ENCODE measurements at places on chromosomes 6 and 20. TPM values are rescaled to one million over a fixed set of nuclear protein-coding genes. Genes with fewer than 3 reads are reported as not detected.

The SAMD5 gene
- 0.62 TPM for total RNA-seq

The MICB gene
- 7.0 TPM for total RNA-seq

The NXT1 gene
- total RNA-seq: 53.2 TPM

The BMP2 gene
- total RNA-seq: 0.29 TPM

The CLIC5 gene
- total RNA-seq: not detected

The KHDC1L gene
- not detected for total RNA-seq

The GRM4 gene
- 0.21 TPM for total RNA-seq

The GHRH gene
- total RNA-seq: not detected

The HCK gene
- total RNA-seq: 0.20 TPM

The CCN2 gene
- 155 TPM for total RNA-seq

The BEND6 gene
- total RNA-seq: 0.70 TPM

The TRIM40 gene
- total RNA-seq: not detected

The TSBP1 gene
- not detected for total RNA-seq

The MATN4 gene
- 0.09 TPM for total RNA-seq

The FLRT3 gene
- 2.2 TPM for total RNA-seq

The APCDD1L gene
- total RNA-seq: 0.07 TPM

The PLN gene
- total RNA-seq: not detected

Data from A549 treated with Mapracorat at 1 μM for 4 hours (cell line).